Activated CD4-positive, CD25-positive, alpha-beta regulatory T cell treated with anti-CD3 and anti-CD28 coated beads, Interleukin-2, amount 50 U/mL, for 16 hours (primary cell): ENCODE measurements at places on chromosomes 13 and 19.

DNA sequence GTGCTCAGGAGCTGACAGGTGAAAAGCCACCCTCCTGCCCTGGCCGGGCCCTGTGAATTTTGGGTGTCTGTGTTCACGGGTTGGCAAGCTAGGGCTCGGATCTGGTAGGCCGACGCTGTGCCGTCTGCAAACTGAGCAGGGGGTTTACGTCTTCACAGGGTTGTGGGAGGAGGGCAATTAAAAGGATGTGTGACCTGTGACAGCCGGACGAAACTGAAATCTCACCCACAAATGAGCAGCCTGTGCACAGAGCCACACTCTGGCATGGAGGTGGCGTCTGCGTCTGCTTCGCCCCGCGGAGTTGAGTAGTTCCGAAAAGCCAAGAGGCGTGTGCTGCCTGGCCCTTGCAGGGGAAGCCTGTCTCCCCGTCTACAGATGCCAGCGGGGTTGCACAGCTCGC is 117.3 kb downstream of the KDM4B start:
- DNase-seq: no peak

DNA sequence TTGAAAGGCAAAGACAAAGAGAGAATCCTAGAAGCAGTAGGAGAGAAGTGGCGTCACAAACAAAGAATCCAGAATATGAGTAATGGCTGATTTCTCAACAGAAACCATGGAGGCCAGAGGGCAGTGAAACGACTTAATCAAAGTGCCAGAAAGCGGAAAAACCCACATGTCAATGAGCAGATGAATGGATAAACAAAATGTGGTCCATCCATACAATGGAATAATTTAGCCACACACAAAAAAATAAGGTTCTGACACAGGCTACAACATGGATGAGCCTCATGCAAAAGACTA is 52.2 kb upstream of the RANBP3 start:
- no peak for DNase-seq

DNA sequence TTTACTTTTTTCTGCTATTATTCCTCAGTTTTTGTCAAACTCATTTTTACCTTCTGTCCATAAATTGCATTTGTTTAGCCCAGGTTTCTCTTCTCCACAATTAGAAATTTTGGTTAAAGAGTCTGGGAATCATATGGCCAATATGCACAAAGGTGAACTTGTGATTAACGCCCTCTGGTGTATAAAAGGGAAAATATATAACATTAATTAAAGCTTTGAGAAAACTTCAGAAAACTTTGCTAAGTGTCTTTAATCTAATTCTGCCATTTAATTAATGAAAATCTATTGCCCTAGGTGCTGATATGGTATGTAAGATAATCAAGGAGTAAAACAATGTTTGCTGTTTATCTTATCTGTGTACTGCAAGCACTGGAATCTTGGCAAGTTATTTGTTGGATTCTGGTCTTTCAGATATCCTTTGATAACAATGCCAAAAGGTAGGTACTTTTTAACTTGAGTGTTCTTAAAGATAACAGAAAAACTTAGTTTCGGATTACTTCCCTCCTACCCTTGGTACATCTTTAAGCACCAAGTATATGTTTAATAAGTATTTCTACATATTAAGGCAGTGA is 402.6 kb downstream of the SUCLA2 start:
- DNase-seq: no peak

DNA sequence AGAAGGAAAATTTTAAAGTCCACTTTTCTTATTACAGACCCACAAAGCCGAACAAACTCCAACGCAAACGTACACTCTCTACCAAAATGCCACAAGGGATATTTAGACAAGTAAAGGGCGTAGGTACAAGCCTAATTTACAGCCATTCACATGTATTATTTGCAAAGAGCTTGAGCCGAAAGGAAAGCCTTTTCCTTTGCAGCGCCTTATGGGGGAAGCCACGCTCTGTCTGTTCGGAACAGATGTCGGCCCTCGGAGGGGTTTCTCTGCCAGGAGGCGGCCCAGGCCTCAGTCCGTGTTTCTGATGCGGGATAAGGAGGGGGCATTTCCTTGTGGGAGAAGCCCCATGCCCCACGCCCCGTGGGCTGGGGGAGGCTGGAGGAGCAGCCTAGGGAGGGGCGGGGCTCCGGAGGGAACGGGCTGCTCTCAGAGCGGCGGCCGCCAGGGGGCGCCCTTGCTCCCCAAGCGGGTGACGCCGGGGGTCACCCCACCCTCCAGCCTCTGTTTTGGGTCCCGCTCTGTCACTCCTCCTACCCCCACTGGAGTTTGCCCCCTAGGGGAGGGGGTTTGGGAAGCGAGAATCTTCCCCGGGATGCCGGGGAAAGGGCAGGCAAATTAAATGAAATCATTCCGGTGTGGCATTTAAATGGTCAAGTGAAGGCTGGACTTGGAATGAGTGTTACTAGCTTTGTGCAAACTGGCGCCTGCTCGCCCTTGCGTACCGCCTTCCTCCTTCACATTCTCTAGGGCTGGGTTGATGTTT is 2.9 kb downstream of the HTR2A start:
- DNase-seq: peak; percentile 17

DNA sequence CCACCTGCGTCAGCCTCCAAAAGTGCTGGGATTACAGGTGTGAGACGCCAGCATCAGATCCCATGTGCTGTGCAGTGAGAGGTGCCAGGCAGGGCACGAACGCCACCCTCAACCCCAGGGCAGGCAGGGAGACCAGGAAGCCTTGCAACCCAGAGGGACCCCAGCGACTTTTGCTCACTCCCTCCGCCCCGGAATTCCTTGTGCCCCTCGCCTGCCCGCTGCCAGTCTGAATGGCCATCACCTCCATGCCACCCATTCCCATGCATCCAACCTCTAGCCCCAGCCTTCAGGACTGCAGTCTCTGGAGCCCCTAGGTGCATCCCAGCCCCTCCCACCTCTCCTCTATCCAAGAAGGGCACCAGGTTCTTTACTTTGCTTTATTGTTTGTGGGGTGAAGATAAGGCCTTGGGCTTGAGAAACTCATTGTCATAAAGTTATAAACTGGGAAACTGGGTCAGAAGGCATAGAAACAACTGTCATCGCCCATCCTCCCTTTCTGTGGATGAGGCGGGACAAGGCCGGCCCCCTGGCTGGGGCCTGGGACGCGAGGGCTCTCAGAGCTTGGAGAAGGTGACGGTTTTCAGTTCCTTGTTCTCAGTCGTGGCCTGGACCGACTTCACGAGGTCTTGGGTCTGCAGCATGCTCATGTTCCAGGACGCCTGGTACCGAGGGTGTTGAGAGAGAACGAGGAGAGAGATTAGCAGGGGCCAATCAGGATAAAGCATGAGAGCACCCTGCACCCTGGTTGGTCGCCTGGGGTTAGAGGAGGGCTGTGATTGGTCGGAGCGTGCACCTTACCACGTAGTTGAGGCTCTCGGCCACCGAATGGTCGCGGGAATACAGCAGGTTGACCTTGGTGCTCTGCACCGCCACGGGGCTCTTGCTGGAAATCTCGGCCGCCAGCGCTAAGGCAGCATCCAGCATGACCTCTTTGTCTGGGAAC is 2.6 kb upstream of the LGALS4 start:
- no peak for DNase-seq

DNA sequence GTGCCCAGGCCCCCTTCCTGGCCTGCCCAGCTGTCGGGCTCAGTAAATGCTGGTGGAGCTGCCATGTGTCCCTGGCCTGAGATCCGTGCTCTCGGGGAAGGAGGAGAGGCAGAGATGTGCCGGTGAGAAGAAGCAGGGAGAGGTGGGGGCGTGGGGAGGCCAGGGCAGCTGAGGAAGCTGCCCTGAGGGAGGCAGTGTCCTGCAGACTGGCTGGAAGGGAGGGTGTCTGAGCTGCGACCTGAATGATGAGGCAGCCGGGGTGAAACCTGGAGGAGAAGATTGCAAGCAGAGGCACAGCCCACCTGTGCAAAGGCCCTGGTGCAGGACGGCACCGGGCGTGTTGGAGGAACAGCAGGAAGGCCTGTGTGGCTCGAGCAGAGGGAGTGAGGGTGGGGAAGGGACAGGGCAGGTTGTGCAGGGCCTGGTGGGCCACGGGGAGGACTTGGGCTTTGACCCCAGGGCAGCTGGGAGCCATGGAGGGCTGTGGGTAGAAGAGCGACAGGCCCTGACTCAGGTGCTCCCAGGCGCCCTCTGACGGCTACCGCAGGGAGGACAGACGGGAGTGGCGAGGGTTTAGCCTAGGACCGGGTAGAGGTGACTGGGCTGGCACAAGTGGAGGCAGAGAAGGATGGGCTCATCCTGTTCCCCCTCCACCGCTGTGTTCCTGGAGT is 14.0 kb upstream of the CELF5 start:
- peak; percentile 37 for DNase-seq

DNA sequence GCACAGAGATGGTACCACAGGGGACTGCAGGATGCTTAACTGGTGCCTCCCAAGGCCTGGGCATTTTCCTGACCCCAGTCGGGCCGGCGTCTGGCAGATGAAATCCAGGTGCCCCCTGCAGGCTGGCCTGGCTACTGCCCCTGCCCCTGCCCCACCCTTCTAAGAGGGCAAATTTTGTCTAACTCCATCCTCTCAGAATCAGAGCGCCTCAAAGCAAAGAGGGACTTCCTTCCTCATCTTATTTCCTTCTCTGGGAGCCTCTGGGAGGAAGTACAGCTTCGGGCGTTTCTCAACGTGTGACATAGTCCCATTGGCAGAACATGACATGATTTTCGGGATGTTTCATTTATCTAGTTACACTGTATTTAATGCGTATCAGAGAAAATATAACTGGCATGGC is 2.7 kb downstream of the PRKACA start:
- no peak for DNase-seq

DNA sequence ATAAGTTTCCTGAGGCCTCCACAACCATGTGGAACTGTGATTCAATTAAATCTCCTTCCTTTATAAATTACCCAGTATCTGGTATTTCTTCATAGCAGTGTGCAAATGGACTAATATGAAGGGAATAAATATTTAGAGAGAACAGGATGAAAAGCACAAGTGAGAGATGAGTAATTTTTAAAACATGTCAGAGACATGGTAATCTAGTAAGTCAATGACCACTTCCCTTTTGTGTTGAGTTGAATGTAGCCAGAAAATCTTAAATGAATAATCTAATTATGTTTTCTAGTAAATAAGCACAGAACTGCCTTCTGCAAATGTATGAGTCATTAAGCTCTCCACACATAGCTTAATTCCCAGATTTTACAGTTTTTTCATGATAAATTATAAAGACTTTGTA is 524.1 kb upstream of the SLITRK5 start:
- no peak for DNase-seq

GRCh38 chr13:51614350-51614786 is 30.1 kb downstream of the WDFY2 start:
- no peak for DNase-seq
